ENCODE measurements at places on chromosomes 3 and 15.

DNA sequence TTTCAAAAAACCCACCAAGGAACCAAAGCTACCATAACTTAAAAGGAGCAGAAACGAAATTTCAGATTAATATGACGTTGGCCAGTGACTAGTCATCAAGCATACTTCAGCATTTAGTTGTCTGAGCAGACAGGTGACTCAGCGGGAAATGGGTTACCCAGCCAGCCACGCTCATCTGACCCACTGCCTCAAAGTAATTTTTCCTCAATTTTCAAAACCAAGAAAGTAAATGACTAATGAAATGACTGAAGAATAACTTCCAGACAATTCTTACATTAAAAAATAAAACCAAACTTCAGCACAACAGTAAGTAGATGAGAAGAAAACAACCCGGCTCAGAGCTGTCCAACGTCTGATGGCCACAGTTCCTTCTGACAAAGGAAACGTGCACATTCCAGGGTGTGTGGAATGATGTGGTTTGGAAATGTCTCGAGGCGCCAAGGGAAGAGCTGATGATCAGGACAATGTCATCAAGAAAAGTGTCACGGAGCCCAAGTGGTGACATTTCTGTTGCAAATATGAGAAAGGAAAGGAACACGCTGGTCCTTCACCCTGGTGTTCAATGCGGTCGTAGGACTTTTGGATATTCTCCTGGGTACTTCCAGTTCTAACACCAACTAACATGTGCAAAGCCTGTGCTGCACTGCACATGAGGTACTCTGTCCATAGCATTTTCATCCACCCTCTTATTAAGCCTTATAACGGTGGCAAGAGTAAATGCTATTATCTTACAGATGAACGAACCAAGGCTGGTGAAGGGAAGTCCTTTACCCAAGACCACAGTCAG lies 79.1 kb downstream of the FOXP1 start:
- DNase-seq: no peak

- DNase-seq: no peak
These were observed 625.5 kb downstream of the NAALADL2 start for GRCh38 chr3:175484666-175485065.

DNA sequence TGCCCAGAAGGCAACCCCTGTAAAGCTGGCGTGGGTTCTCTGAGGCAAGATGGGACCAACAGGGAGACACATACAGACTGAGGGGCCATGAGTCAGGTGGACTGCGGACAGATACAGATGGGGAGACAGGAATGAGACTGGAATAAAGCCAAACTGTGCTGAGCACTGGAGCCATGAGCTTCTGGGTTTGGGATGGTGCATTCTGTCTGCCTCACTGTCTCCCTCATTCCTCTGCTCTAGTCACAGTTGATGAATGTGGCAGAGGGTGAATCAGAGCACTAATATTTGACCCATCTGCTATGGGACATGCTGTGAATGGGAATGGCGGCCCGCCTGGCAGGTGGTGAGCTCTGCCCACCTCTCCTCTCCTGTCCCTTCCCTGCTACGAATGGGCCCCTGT lies 262.9 kb downstream of the EPHB1 start:
- no peak for DNase-seq

DNA sequence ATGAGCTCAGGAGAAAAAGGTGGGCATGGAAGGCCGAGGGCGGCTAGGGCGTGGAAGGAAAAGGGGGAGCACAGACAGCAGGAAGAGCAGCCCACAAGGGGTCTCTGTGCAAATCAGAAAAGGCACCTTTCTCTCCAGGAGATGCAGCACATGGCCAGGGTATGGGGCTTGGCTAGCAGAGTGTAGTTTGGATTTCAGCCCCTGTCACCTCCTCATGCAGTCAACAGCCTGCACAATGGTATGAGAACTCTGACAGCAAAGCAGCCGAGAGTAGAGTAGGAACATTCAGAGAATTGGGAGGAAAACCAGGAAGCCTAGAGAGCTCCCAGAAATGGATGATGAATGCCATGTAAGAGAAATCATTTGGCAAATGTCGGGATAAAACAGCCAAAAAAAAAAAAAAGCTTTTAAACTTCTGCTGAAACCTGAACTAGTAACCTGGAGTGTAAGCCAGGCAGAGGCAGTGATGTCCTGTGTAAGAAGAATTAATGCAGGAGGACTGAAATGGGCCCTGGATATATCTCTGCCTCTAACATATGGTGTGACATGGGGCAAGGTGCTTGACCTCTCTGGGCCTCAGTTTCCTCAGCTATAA lies 25.7 kb downstream of the FSTL1 start:
- no peak for DNase-seq

- no peak for DNase-seq
These were observed 241.6 kb downstream of the ZNF621 start for GRCh38 chr3:40766396-40766795.

- DNase-seq: peak; percentile 85
These were observed 7.2 kb downstream of the CLCN2 start for GRCh38 chr3:184354121-184354728.

- DNase-seq: no peak
These were observed 98.1 kb downstream of the LRRK1 start for GRCh38 chr15:101017093-101017754.

GRCh38 chr3:185943760-185944106 lies 5.9 kb upstream of the TRA2B start:
- no peak for DNase-seq

DNA sequence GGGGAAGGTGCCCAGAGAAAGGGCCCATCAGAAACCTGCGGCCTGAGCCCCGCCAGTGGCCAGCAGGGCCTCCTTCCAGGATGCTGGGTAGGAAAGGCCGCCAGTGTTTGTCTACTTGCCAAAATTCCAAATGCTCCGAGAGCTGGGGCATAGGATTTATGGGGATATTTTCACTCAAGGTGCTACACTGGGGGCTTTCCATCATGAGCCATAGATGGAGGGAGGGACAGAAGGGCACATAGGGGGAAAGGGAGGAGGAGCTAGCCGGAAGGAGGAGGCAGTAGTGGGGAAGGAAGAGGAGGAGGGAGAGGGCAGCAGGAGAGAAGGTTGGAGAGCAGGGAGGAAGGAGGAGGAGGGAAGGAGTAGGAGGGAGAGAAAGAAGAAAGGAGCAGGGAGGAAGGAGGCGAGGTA lies 494.7 kb upstream of the PROK2 start:
- no peak for DNase-seq

GRCh38 chr3:107496855-107497254 lies 25.9 kb upstream of the BBX start:
- DNase-seq: no peak

DNA sequence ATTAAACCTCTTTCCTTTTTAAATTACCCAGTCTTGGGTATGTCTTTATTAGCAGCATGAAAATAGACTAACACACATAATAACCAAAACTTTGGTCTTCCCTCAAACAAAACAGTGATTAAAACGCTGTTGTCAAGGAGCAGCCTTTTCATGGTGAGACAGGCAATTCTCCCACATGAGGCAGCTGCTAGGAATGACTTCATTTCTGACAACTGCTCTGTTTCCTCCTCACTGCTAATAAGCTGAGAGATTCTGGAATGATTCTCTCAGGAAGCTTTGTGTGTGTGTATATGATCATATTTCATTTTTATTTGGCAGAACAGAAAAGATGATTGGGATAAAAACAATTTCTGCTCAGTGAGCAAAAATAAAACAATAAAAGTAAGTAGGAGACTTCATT lies 580.6 kb upstream of the ADAMTS9 start:
- DNase-seq: no peak

DNA sequence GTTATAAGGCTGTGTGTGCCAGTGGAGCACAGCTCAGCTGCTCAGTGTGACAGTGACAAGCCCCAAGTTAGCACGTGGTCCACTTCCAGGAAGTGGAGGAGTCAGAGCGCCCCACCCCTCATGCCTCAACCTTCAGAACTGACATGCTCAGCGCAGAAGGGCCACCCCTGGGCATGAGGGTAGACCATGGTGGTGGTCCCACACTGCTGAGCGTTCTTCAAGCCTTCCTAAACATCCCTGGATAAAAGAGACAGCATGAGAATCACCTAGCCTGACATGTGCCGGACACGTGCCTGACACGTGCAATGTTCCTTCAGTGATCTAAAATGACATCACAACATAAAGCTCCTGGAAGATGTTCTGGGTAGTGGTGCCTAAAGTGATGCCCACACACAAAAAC lies 16.8 kb downstream of the ATP10A start:
- no peak for DNase-seq

- no peak for DNase-seq
These were observed 89.7 kb upstream of the GRM7 start for GRCh38 chr3:6771171-6771570.

DNA sequence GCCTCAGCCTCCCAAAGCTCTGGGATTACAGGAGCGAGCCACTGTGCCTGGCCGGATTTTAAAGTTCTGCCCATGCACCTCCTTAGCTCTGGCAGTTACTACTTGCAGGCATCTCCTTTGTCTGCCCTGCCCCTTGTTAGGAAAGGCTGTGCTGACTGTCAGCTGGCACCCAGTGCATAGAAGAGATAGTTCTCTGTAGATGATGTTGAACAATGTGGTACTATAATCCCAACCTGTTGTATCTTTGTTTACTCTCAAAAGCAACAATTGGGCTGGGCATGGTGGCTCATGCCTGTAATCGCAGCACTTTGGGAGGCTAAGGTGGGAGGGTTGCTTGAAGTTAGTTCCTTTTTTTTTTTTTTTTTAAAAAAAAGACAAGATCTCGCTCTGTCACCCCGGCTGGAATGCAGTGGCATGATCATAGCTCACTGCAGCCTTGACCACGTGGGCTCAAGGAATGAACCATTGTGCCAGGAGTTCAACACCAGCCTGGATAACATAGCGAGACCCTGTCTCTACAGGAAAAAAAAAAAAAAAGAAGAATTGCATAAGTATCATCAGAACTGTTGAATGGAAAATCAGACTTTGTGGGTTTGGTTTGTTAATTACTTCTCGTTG lies 30.6 kb downstream of the FLNB start:
- no peak for DNase-seq

DNA sequence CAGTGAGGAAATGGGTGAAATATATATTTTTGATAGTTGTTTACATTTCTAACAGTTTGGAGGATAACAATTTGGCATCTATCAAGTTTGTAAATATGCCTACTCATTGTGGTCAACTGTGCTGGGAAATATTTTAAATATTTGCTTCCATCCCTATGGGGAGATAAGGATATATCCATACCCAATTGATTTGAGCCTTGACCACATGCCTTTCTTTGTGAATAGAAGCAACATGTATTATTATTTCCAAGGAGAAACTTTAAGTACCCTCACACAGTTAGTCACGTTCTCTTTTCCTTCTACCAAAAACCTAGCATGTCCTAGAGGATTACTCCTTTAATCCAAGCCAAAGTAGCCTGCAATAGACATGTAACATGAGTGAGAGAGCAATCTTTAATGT lies 245.4 kb upstream of the CBLB start:
- DNase-seq: no peak

DNA sequence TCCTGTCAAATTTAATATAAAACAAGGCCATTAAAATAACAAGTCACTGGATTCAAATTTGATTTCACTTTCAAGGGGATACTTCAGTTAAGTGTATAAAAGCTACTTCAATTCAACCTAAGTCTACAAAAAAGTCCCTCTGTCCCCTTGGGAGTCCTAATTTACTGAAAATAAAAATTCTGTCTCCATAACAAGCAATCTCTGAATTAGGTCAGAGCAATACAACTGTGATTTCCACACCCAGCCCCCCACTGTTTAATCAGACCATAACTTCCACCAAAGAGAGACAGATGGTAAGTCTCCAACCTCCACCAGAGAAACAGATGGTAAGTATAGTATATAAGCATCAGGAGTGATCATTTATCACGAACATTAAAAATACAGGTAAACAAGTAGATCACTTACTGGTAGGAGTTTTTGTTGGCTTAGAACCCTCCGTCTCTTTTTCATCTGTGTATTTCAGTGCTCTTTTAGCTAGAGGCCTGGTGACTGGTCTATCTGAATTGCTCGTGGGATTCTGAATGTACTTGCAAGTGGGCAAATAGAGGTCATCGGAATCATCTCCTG lies 12.1 kb downstream of the SGO1 start:
- peak; percentile 53 for DNase-seq

- DNase-seq: no peak
These were observed 1.6 kb downstream of the GNB4 start for GRCh38 chr3:179449636-179450035.

- DNase-seq: no peak
These were observed 181.0 kb upstream of the CGNL1 start for GRCh38 chr15:57195326-57195725.

GRCh38 chr3:12719541-12719940 lies 39.5 kb downstream of the TMEM40 start:
- DNase-seq: no peak

DNA sequence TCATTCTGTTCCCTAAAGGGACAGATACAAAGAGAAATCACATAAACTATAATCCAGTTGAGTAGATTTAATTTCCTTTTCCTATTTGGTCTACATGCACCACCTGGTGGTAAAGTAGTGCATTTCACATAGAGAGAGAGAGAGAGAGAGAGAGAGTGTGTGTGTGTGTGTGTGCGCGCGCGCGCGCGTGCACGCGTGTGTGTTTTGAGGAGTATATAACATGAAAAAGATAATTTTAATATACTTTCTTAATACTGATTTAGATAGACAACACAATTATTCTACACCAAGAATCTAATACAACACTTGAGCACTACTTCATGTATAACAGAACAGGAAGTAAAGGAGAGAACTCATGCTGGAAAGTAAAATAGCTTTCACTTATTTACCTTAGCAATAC lies 1.1 kb upstream of the FGF7 start:
- peak; percentile 29 for DNase-seq

DNA sequence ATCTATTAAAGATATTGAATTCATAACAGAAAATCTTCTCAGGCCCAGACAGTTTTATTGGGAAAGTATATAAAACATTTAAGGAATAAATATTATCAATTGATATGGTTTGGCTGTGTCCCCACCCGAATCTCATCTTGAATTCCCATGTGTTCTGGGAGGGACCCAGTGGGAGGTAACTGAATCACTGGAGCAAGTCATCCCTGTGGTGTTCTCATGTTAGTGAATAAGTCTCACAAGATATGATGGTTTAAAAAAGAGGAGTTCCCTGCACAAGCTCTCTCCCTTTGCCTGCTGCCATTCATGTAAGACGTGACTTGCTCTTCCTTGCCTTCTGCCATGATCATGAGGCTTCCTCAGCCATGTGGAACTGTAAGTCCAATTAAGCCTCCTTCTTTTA lies 160.5 kb downstream of the ANO10 start:
- no peak for DNase-seq

- DNase-seq: no peak
These were observed 85.7 kb upstream of the TGFBR2 start for GRCh38 chr3:30520699-30521098.

GRCh38 chr3:186210852-186211500 lies 102.1 kb upstream of the ETV5 start:
- DNase-seq: no peak

- DNase-seq: no peak
These were observed 18.4 kb downstream of the KLF13 start for GRCh38 chr15:31344823-31345605.

DNA sequence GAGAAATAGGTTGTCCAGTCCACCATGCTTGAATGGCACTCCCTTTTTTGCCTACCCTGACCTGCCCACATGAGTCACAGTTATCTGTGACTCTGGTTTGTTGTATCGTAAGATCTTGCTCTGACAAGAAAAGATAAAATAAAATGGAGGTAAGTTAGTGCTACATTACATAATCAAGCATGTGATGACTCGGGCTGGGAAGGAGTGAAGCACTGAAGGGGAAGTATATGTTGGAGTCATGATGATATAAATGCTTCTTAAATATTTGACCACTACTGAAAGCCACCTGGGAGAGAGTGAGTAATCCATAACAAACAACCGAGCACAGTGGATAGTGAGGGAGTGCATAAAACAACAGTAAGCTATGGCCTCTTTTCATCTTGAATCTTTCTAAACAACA lies 124.4 kb downstream of the SHOX2 start:
- DNase-seq: no peak

Data from D341Med (cell line).